ENCODE measurements at places on chromosomes 12 and 14.
A peak's percentile ranks its signal among the peaks of the same experiment; 100 is the strongest.

DNA sequence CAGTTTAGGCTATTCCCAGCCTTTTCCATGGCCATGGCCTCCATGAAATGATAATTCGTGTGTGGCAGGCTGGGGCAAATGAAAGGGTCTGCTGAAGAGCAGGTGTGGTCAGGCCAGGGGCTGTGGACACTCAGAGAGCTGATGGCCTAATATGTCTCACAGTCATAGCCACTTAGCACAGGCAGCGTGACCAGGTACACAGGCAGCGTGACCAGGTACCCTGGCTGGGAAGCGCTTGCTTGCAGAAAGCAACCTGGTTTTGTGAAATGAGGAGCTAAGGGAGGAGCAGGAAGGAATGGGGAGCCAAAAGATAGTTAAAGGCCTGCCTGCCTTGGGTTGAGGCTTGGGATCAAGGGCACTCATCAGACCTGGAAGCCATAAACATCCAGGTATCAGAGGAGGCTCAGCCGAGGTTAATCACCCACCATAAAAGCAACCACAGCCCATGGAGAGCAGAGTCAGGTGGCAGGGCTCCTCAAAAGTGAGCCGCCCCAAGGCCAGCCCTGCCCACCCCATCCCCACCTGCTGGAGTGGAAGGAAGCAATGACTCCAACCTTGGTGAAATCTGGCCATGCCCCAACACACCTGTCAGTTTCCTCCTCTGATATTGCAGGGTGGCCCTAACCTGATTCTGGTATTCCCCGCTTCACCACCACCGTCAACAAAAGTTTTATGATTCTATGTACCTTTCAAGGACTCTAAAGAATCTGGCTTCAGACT lies 8.0 kb upstream of the KRT8 start:
- DNase-seq: no peak

DNA sequence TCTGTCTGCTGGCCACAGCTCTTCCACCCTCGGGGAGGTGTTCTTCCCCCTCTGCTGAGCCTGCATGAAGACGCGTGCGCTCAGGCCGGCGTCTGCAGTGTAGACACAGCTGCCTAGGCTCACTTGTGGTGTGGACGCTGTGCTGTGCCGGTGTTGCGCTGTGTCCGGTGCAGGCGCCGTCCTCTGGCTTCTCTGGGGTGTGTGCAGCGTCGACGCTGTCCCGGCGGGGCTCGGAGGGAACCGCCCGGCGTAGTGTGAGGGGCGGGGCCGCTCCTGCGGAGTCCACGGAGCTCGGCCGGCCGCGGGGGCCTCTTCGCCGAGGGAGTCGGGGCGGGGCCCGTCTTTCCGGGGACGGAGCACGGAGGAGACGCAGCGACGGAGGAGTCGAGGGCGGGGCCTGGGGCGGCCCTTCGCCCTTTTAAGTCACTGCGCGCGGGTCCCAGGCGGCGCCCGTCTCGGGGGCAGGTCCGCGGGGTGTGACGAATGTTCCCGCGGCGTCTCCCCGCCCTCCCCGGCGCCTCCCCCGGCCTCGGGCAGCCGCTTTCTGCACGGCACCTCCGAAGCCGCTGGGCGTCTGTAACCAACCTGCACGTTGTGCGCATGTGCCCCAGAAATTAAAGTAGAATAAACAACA lies 45.2 kb downstream of the NOC4L start:
- DNase-seq: peak; percentile 74

GRCh38 chr12:74152370-74152769 lies 385.3 kb upstream of the ATXN7L3B start:
- no peak for DNase-seq

- no peak for DNase-seq
Measured at GRCh38 chr12:54858562-54858961, 4.2 kb downstream of the MUCL1 start.

DNA sequence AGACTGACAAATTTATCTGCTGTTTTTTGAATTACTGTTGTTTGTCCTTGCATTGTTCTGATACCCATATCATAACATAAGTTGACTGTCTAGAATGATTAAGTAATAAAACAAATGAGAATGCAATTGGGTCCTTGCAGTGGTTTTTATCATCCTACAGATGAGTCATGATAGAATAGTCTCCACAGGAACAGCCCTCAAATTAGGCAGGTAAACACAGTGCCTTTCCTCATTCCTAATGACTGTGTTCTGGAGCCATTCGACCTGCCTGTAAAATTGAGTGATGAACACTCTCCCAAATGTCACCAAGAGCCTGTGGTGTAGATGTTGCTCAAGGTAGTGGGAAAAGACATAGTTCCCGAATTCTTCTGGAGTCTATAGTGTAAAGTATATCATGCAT lies 12.3 kb downstream of the NKX2-8 start:
- DNase-seq: no peak

- DNase-seq: no peak
Measured at GRCh38 chr12:52611080-52611468, 7.3 kb downstream of the KRT73 start.

- DNase-seq: no peak
Measured at GRCh38 chr14:52602131-52602530, 49.5 kb downstream of the GPR137C start.

GRCh38 chr12:45742590-45742989 lies 13.1 kb downstream of the ARID2 start:
- no peak for DNase-seq

- no peak for DNase-seq
Measured at GRCh38 chr12:16189849-16190248, 87.6 kb downstream of the SLC15A5 start.

- DNase-seq: peak; percentile 17
Measured at GRCh38 chr14:33026850-33027430, 88.3 kb downstream of the NPAS3 start.

DNA sequence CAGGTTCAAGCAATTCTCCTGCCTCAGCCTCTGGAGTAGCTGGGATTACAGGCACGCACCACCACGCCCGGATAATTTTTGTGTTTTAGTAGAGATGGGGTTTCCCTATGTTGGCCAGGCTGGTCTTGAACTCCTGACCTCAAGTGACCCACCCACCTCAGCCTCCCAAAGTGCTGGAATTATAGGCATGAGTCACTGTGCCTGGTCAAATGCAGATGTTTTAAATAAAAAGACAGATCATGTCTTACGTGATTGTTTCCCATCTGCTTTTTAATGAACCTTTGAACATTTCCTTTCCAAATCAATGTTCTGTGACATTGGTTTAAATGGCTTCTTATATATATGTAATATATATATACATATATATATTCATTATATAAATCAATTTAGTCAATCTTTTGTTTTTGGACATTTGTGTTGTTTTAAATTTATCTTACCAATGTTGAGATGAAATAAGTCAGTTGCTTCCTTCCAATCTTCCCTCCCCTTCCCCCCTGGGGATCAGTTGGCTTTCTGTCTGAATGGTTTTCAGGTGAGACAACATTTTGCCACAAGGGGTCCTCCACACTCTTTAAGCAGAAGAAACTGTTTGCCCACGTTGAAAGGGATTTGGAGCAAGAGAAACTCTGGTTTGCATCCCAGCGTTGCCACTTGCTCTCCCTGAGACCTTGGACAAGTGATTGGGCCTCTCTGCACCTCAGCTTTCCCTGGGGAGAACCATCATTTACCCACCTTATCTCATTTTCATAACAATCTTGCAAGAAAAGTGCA lies 47.6 kb upstream of the RBM19 start:
- DNase-seq: no peak

- DNase-seq: no peak
Measured at GRCh38 chr14:106738075-106738474, 1211.7 kb downstream of the TMEM121 start.

GRCh38 chr12:14854586-14855183 lies 11.4 kb upstream of the ART4 start:
- no peak for DNase-seq

GRCh38 chr12:9925705-9926393 lies 6.3 kb downstream of the CLEC2A start:
- peak; percentile 3 for DNase-seq

GRCh38 chr14:101774006-101774795 lies 12.7 kb downstream of the PPP2R5C start:
- DNase-seq: peak; percentile 56

- no peak for DNase-seq
Measured at GRCh38 chr12:64808110-64808509, 16.3 kb upstream of the TBC1D30 start.

- no peak for DNase-seq
Measured at GRCh38 chr12:96501133-96501761, 11.9 kb downstream of the CFAP54 start.

GRCh38 chr12:12191008-12191407 lies 75.8 kb downstream of the LRP6 start:
- DNase-seq: no peak

- DNase-seq: peak; percentile 8
Measured at GRCh38 chr12:109771746-109772621, 58.4 kb downstream of the FAM222A start.

GRCh38 chr12:22282283-22282682 lies 52.2 kb downstream of the ST8SIA1 start:
- no peak for DNase-seq

- DNase-seq: peak; percentile 35
Measured at GRCh38 chr14:50045039-50045711, 71.2 kb downstream of the VCPKMT start.

DNA sequence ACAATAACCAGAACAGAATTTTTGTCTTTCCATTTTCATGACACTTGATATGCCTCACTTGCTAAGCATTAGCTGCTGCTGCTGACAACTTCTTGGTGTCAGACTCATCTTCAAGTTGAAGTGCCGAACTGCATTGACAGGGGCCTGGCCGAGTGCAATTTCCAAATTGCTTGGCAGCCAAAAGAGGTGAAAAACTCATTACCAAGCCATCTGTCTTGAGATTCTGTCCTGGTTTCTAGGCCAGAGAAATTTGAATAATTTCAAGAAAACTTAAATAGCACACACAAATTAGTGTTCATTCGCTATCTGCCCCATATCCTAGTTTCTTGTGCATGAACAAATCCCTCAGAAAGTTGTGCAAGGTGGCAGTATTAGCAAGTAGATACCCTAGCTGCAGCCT lies 165.3 kb upstream of the RASSF8 start:
- no peak for DNase-seq

- DNase-seq: no peak
Measured at GRCh38 chr12:62588916-62589315, 122.3 kb downstream of the MON2 start.

DNA sequence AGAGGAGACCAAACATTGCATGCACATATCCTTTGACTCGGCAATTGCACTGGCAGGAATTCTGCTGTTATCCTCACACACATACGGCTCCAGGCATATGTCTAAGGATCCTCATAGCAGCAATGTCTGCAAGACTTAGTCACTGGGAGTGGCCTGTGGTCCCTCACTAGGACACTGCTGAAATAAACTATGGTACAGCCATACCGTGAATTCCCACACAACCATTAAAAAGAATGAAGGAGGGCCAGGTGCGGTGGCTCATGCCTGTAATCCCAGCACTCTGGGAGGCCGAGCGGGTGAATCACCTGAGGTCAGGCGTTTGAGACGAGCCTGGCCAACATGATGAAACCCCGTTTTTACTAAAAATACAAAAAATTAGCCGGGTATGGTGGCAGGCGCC lies 105.1 kb downstream of the ZFP36L1 start:
- no peak for DNase-seq

GRCh38 chr12:116861320-116861719 lies 19.9 kb downstream of the HRK start:
- DNase-seq: peak; percentile 44

DNA sequence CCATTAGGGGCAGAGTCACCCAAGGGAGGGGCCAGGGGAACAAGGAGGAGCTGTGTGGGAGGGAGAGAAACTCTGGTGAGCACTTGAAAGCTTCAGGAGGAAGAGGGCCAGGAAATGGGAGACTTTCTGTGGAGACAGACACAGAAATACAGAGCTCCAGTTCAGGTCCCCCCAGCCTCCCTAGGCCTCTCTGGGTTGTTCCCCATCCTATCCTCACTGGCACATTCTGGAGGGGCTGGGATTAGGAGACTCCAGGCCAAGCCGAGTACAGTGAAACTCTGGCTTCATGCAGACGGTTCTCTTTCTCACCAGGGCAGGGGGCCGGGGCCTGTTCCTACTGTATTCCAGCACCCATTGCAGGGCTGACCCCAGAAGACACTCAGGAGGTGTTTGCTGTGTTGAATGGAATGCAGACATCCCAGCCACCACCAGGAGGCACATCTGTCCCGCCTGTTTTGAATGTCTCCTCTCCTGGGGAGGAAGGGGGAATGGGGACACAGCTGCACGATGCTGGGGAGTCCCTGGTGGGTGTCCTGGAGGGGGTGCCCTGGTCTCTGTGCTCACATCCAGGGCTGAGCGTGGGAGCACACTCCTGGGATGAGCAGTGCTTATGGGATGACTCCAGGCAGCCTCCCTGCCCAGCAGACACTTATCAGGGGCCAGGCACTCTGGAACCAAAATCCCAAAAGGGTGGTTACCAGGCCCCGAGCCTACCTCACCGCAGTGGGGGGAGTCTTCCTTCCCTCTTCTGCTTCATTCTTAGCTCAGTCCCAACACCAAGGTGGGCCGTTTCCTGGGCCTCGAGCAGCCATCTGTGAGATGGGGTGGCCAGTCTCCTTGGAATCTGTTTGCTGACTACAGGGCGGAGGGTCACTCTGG lies 5.5 kb upstream of the KRT84 start:
- DNase-seq: peak; percentile 52

- no peak for DNase-seq
Measured at GRCh38 chr12:32902287-32902997, 5.9 kb upstream of the PKP2 start.

GRCh38 chr12:62767946-62768345 lies 167.0 kb downstream of the PPM1H start:
- DNase-seq: no peak

DNA sequence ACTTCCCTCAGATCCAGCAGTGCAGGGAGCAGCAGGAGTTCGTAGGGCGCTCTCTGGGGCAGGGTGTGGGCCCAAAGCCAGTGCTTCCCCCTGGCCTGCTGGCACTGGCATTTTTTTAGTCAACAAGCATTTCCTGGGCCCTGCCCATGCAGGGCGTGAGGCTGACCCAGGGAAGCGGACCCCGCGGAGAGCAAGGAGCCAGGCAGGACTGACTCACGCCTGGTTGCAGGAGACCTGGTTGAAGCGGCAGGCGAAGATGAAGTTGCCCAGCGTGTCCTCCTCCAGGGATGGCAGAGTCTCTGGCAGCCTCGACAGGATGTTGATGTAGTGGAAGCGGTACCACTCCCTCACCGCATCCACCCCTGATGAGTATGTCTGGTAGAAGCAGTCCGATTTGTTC lies 13.5 kb downstream of the SCNN1A start:
- DNase-seq: no peak

Measured in head of caudate nucleus (tissue), 42 donors.